ENCODE measurements at places on chromosomes 5 and 9.

DNA sequence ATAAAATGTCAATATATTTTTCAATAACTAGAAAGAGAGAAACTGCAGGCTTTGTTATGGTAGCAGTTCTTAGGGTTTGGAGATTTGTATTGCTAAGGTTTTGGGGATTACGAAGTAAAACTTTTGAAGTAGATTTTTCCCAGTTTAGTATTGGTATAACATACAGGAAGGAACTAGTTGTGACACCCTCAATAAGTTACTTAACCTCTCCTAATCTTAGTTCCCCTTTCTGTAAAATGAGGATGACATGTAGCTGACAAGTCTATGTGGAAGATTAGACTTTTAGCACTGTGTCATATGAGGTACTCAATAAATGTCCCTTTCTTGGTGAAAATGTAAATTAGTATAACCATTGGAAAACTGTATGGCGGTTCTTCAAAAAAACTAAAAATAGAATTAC lies 73.4 kb upstream of the ATG10 start:
- no peak for DNase-seq

DNA sequence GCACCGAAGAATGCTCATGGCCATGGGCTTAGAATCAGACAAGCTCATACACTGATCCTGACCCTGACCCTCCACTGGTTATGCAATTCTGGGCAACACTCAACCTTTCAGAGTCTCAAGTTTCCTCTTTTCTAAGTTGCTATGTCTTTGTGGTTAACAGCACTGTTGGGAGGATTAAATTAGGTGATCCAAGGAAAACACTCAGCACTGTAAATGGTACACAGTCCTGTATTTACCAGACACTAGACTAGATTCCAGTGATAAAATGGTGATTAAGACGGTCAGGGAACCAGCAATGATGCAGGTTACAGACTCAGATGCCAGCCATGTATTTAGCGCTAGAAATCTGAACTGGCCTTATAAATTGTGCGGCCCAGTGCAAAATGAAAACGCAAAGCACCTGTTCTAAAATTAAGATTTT lies 8.1 kb downstream of the ARL15 start:
- no peak for DNase-seq

GRCh38 chr5:180137401-180138213 lies 66.0 kb upstream of the RNF130 start:
- no peak for DNase-seq

- DNase-seq = no peak
Measured at GRCh38 chr9:116715751-116716150, 28.6 kb downstream of the TRIM32 start.

GRCh38 chr9:120909904-120910303 lies 16.7 kb downstream of the TRAF1 start:
- DNase-seq = peak; percentile 58

DNA sequence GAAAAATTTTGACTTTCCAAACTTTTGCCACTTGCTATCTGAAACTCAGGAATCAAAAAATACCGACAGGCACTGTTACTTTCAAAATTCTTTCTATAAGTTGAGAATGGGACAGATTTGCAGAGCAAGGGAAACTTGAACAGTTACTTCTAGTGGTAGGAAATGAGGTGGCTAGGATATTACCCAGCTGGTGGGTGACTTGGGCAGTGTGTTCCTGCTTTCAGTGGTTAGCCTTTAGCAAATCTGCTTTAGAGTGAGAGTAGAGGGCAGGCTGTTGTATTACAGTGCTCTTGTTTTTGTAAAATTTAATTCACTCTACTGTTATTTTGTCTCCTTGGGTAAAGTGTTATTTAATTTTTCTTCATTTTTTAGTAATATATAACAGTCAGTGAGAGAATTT lies 40.2 kb upstream of the ROPN1L start:
- no peak for DNase-seq

GRCh38 chr5:32500181-32500580 lies 55.6 kb upstream of the ZFR start:
- no peak for DNase-seq

- DNase-seq = no peak
Measured at GRCh38 chr9:14313951-14314423, at the start of gene NFIB. Gene NFIB (minus strand): TSS chr9:14314141. CDS start chr9:14313511, 630 bp downstream.

DNA sequence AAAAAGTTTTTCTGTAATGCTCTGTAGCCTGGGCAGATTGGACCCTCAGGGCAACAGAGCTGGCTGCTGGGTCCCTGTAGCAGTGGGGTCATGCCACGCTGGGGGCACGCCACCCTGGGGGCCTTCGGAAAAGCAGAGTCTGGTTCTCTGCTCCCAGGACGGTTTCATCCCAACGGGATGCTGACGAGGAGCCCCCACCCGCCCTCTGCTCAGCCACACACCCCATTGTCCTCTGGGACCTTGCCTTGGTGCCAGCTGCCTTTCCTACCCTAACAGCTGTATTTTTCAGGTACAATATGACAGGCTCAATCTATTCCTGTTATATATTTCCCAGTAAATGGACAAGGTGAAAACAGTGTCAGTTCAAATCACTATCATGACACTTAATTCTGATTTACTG lies 29.0 kb upstream of the MVB12B start:
- DNase-seq = no peak

GRCh38 chr9:100699668-100700067 lies 121.8 kb downstream of the CAVIN4 start:
- DNase-seq = no peak

- DNase-seq = peak; percentile 35
Measured at GRCh38 chr5:10288592-10289219, 19.0 kb downstream of the CMBL start.

DNA sequence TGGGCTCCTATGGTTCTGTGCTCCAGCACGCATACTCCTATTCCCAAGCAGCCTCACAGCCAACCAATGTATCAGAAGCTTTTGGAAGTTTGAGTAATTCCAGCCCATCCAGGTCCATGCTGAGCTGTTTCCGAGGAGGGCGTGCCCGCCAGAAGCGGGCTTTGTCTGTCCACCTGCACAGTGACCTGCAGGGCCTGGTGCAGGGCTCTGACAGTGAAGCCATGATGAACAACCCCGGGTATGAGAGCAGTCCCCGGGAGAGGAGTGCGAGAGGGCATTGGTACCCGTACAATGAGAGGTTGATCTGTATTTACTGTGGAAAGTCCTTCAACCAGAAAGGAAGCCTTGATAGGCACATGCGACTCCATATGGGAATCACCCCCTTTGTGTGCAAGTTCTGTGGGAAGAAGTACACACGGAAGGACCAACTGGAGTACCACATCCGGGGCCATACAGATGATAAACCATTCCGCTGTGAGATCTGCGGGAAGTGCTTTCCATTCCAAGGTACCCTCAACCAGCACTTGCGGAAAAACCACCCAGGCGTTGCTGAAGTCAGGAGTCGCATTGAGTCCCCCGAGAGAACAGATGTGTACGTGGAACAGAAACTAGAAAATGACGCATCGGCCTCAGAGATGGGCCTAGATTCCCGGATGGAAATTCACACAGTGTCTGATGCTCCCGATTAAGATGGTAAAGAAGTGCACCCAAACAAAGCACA lies 19.9 kb downstream of the ZBTB34 start:
- no peak for DNase-seq

- no peak for DNase-seq
Measured at GRCh38 chr5:166367391-166367790, 1924.1 kb upstream of the WWC1 start.

DNA sequence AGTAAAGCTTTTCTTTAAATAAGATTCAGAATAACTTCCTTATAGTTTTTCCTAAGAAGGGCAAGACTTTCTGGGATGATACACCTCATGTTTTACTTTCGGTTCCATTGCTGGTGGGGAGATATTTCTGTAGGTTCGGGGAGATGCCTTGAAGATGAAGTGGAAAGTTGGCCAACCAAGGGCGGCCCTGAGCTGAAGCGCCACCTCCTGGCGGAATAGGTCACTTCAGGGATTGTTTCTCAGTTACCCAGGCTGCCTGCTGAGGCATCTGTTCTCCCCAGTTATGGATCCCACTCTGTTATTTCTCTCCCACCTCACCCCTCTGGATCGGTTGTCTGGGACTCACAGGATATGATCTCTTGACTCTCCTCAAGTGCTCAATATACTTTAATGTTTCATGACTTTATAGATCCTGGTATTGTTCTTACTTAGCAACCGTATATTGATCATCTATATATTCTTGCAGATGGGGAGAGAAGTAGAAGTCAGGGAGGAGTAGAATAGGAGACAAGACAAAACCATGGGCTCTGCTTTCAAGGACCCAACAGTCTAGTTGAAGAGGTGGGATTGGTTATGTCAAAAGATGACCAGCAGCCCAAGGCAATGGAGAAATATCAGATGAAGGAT lies 23.4 kb downstream of the MEGF10 start:
- DNase-seq = peak; percentile 67

DNA sequence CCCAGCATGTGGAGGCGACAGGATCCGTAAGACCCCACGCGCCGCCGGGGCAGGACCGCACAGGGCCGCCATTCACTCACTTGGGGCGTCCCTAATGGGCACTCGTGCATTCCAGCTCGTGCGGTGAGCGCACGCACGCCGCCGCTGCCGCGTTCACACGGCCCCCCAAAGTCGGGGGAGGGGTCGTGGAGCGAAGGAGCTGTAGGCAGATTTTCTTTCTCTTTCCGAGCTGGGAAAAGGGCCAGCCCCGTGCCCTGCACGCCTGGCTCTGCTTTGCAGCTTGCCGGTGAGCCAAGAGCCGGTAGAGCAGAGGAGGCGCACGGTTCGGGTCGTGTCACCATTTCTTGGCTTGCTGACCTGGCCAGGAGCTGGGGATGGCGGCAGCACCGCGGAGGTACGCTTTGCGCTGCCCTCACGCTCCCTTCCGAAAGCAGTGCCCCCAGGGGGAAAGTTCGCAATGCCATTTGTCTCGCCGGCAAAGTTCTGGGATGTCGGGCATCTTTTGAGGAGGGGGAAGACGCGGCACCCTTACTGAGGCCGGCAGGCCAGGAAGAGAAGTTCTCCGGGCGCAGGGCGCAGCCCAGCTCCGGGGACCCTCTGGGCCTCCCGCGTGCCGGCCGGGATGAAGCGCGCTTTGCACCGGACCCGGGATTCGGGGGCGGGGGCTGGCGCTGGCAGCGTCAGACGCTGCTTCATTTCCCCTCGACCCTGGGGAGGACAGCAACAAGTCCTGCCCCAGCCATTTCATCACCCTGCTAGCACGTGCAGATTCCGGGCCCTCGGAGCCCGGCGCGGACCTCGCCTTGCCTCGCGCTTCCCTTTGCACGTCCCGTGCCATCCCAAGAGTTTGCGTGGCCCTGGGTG lies 898 bp downstream of the STC2 start:
- no peak for DNase-seq

DNA sequence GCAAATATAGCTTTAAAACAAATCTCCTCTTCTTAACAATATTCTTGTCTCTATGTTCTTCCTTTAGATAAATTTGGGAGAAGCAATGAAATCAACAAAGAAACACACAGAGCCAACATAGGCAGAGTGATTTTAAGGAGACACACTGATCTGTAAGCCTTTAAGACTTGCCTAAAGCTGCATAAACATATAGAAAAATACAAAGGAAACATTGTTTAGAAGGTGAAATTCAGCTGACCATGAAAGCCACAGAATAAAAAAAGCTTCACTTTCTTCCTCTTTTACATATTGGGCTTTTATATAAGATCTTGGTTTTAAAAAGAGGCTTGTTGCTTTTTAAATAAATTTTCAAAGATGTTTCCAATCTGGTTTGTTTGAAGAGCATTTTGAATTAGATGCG lies 1277.5 kb downstream of the EFNA5 start:
- DNase-seq = no peak

GRCh38 chr5:53309653-53310052 lies 170.8 kb upstream of the FST start:
- DNase-seq = no peak

DNA sequence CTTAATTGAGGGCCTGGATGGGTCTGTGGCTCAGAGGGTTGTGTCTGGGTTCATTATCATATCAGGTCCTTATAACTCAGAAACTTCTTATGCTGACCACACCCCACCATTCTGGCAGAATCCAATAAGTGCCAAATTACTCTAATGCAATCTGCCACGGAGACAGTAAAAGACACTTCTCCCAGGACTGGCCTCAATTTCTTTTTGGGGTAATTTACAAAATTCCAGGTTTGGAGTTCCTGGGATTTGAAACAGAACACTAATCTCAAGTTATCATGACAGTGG lies 187.8 kb downstream of the GNAQ start:
- DNase-seq = no peak

DNA sequence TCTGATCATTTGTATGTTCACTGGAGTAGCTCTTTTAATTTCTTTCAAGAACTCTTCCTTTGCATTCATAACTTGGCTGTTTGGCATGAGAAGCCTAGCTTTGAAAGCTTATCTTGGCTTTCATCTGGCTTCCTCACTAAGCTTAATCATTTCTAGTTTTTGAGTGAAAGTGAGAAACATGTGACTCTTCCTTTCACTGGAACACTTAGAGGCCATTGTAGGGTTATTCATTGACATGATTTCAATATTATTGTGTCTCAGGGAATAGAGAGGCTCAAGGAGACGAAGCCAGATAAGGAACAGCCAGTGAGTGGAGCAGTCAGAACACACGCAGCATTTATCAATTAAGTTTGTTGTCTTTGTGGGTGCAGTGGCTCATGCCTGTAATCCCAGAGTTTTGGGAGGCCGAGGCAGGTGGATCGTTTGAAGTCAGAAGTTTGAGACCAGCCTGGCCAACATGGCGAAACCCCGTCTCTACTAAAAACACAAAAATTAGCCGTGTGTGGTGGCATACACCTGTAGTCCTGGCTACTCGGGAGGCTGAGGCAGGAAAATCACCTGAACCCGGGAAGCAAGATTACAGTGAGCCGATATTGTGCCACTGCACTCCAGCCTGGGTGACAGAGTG lies 98.3 kb downstream of the UGCG start:
- no peak for DNase-seq

DNA sequence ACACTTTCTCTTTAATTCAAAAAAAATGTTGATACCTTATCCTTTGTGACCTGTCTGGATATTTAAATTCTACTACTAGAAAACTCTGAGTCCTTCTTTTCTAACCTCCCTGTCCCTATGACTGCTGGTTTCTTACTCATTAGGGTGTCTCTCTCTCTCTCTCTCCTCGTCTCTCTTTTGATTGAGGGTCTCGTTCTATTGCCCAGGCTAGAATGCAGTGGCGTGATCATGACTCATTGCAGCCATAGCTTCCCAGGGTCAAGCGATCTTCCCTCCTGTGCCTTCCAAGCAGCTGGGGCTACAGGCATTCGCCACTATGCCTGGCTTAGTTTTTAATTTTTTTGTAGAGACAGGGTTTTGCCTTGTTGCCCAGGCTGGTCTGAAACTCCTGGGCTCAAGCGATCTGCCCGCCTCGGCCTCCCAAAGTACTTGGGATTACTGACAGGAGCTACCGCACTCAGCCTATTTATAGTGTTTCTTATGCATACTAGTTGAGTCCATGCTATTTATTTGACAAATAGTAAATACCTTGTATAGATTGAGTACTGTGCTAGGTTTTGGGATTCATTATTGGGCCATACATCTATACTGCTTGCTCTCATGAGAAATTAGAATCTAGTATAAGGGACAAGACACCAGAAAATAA lies 61.9 kb downstream of the NSD1 start:
- DNase-seq = no peak

DNA sequence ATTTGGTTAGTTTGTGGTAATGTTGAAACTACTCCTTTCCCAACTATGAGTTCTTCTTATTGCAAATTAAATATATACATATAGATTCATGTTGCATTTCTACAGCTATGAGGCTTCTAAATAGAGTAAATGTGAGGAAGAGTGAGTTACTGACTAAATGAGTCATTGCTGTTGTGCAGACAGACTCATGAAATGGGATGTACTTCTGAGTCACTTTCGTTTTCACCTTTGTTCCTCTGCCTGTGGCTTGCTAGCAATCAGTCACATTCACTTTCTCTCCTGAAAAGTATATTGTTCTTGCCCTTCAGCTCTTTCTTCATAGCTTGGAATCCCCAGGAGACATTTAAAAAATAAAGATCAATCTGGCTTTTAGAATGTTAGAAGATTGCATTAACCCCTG lies 295.5 kb upstream of the SMC2 start:
- DNase-seq = no peak

All from activated CD4-positive, alpha-beta T cell treated with anti-CD3 and anti-CD28 coated beads, Interleukin-2, amount 50 U/mL, for 1 hour (primary cell).